Activated CD4-positive, alpha-beta T cell treated with anti-CD3 and anti-CD28 coated beads, Interleukin-2, amount 50 U/mL, for 24 hours (primary cell): ENCODE measurements at places on chromosomes 12 and 14.

GRCh38 chr12:27233814-27234213 is 10.3 kb upstream of the STK38L start:
- DNase-seq: no peak

DNA sequence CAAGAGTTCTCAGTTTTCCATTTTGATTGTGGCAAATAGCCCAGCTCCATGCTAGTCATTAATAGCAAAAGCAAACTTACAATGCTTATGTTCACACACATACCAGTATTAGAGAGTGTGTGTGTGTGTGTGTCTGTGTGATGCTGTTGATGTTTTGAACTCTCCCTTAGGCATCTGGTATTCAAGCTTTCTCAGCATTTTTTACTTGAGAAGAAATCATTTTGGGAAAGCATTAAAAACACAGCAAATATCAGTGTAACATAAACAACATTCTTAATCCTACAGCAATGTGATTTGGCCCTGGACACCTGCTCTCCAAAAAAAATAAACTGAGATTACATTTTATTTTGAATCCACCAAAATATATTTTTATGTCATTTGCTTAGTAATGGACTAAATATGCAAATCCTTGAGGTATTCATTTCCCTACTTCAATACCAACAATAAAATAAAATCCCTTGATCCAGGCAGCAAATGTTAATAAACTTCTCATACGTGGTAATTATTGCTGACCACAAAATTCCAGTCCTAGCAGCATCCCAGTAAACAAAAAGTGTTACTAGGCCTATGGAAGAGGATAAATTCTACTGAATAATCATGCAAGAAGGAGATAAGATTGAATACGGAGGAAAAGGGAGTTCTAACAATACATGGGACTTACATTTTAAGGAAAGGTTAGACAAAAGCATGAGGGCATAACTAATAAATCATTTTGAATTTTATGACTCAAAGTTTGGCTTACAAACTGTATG is 249.5 kb upstream of the CLEC14A start:
- DNase-seq: no peak

- no peak for DNase-seq
Observed at GRCh38 chr12:112116232-112117060, 7.9 kb upstream of the NAA25 start.

GRCh38 chr14:54086767-54087166 is 130.1 kb upstream of the BMP4 start:
- no peak for DNase-seq

DNA sequence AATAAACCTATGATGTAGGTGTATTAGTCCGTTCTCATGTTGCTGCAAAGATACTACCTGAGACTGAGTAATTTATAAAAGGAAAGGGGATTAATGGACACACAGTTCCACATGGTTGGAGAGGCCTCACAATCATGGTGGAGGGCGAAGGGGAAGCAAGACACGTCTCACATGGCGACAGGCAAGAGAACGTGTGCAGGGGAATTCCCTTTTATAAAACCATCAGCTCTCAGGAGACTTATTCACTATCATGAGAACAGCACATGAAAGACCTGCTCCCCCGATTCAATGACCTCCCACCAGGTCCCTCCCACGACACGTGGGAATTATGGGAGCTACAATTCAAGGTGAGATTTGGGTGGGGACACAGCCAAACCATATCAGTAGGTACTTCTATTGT is 58.7 kb upstream of the DICER1 start:
- no peak for DNase-seq

GRCh38 chr12:76028571-76029277 is 2.9 kb downstream of the PHLDA1 start:
- DNase-seq: no peak

- no peak for DNase-seq
Observed at GRCh38 chr14:100665511-100666032, 61.1 kb upstream of the DLK1 start.

GRCh38 chr14:51996148-51996746 is 6.9 kb downstream of the RTRAF start:
- DNase-seq: no peak

DNA sequence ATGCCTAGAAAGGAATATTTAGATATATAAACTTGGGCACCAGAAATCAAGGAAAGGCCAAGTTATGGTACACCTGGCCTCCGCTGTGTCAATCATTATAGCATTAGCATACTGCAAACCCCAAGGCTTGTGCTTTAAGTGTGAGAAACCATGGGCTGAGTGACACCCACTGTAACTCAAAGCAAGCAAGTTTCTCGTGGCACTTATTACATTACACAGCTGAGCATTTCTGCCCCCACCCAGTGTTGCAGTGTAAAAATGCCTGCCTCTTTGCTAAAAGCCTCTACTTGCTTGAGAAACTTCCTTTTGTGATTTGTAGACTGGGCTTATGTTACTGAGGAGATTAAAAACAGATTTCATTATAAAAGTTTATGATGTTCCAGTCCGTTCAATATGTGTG is 122.0 kb downstream of the TGFB3 start:
- DNase-seq: no peak
